CD4-positive, alpha-beta T cell treated with Interferon alpha-2 for 1 hour (primary cell): ENCODE measurements at places on chromosomes 12 and 14.

DNA sequence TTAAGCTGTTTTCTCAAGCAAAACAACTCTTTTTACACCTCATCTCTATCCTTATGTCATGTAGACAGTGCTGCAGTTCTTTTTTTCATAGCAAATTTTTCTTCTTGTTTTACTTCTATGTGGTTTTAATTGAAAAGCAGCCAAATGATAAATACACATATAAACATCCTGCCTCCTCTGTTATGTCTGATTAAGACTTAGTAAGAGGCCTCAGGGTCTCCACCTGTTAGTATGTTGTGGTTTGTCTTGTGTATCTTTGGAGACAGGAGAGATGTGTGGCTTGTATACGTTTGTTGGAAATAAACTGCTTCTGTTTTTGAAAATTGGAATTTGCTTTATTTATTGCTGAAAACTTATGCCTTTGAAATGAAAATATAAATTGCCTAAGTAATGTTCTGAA, 32.0 kb downstream of the PEX5 start:
- no peak for DNase-seq

DNA sequence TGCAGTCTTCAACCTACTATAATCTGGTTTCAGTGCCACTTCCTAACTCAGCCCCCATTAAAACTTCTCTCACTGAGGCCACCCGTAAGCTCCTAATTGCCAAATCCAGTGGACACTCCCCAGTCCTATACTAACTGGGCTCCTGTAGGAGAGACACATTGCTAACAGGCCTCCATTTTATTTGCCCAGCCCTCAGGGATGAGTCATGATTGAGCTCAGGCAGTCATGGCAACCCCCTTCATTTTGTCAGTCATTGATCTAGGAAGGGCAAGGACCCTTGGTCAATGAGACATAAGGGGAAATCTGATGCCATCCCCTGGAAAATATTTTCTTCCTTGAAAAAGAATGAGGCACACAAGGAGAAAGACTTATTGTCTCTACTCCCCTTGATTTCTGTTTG, 70.1 kb upstream of the HIF1A start:
- DNase-seq = no peak

DNA sequence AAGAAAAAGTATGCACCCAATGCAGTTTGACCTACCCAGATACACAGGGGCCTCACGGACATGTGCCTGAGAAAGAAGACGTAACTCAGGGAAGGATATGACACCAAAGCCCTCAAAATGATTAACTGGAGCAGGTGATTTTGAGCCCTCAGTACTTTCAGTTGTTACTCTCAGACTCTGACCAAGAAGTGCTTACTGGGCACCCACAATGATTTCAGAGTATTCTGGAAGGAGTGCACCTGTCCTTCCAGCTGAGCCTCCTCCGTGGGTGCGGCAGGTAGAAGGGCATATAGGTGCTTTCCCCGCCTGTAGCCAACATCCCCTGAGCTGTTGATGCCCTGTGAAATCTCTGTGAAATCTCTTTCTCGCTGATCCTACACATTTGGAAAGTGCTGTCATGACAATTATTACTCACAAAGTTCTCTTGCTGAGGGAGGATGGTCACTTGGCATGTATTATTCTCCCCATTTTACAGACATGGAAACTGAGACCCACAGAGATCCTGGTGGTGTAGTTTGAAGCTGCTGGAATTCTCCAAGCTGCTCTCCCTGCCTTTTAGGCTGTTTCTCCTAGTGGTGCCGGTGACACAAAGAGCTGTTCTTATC, 154.3 kb upstream of the CCND2 start:
- no peak for DNase-seq

GRCh38 chr12:124752437-124753227, 111.0 kb downstream of the SCARB1 start:
- DNase-seq = no peak

DNA sequence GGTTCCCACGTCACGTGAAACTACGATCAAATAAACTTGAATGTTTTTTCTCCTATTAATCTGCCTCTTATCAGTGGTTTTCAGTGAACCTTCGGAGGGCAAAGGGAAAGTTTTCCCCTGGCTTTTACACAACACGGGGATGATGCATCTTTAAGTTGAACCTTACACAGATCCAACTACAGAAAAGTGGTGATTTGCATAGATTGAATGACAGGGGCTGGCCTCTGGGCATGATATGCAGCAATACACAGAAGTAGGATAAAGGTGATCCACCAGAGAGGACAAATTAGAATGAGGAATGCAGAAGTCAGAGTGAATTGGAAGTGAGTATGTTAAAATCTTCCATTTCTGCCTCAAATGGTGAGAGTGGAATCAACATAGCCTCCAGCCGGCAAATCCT, 11.6 kb downstream of the GSG1 start:
- no peak for DNase-seq

DNA sequence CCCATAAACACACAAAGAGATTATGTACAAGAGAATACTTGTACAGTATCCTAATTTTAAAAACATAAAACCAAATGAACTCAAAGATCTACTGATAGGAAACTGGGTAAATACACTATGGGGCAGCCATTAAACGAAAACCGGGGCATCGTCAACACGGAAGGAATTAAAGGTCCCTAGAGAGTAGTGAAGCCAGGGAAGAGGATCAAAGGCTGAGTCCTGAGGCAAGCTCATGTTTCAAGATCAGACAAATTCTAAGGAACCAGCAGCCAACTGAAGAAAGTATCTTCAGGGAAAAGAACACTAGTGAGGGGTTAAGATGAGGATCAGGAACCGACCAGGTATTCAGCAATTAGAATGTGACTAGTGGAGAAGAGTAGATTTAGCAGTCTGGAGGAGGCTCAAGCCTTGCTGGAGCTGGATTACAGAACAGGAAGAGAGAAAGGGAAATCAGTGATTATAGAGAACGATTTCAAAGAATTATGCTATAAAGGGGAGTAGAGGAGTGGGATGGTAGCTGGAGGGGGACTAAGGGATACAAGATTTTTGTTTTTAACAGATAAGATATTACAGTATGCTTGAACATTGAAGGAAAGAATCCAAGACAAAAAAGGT, 23.7 kb downstream of the SEL1L start:
- DNase-seq = no peak

- DNase-seq = no peak
Measured at GRCh38 chr12:69061574-69061973, 128.6 kb upstream of the CPM start.

GRCh38 chr12:131692431-131692830, 18.5 kb upstream of the SFSWAP start:
- DNase-seq = no peak

GRCh38 chr12:97397008-97397407, 65.6 kb upstream of the RMST start:
- no peak for DNase-seq

DNA sequence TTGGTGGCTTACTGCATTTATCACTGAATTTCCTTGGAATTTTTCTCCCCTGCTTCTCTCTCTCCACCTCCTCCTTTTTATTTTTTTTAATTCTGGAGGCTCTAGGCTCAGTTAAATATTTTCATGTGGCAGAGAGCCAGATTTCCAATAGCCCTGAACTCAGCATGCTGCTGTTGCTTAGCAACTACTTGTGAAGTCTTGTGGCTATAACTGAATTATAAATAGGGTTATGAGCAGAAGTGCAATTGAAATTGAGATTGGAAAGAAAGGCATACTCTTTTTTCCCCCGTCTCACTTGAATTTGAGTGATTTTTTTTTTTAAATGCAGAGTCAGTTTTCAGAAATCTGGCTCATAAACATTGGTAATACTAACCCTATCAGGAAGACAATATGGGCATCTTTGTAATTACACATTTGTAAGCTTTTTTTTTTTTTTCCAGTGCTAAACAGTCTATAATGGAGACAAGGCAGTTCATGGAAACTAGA, 38.3 kb downstream of the ATF7IP start:
- DNase-seq = peak; percentile 32
